CD8-positive, alpha-beta memory T cell (primary cell): ENCODE measurements at places on chromosomes 1 and 21. TPM values are rescaled to one million over a fixed set of nuclear protein-coding genes. Genes with fewer than 3 reads are reported as not detected.

- no peak for DNase-seq
- H3K27ac ChIP-seq, result no peak overlapping the region
- no peaks in the 10 kb centered on the region for H3K36me3 ChIP-seq
- no peaks in the 10 kb centered on the region for H3K27me3 ChIP-seq
These were observed 1447.8 kb upstream of the PRMT6 start for GRCh38 chr1:105608713-105609112.

DNA sequence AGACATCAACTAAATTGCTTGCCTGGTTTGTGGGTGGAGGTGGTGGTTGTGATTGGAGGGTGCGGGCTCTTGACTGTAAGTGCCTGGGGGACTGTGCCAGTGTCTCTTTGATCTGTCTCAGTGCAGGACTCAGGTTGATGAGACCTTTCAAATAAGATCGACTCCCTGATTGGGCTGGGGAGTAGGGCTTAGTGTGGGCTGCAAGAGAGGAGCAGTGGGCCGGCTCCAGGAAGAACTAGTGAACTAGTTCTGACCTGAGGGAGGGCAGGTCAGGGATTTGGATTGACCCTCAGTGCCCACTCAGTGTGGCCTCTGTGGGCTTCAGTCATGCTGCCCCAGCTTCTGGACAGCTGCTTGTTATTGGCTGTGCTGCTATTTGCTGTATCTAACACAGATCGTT is 130.6 kb upstream of the CACNA1E start:
- H3K4me3 ChIP-seq, result no peak overlapping the region
- H3K4me1 ChIP-seq, result no peaks in the 10 kb centered on the region
- H3K36me3 ChIP-seq, result no peaks in the 10 kb centered on the region
- H3K27me3 ChIP-seq, result no peaks in the 10 kb centered on the region
- H3K27ac ChIP-seq, result no peak overlapping the region

DNA sequence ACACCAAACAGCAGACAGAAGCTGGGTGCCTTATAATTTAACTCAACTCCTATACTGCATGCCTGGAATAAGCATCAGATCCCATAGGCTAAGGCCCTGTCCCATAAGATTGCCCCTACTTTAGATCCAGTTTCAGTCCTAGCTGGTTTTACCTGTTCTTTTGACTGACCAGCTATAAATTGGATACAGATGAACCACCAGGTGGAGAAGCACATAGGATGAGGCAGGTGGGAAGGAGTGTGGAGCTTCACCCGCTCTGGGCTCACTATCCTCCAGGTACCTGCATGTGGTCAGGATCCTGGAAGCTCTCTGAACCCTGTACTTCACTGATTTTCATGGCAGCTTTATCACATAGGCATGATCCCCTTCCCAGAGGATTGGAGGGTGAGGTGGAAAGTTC is 51.3 kb downstream of the MAST2 start:
- no peaks in the 10 kb centered on the region for H3K4me1 ChIP-seq
- H3K4me3 ChIP-seq, result no peak overlapping the region
- no peak for DNase-seq
- H3K27me3 ChIP-seq, result no peaks in the 10 kb centered on the region
- no peaks in the 10 kb centered on the region for H3K36me3 ChIP-seq
- no peak overlapping the region for H3K27ac ChIP-seq

GRCh38 chr21:26137379-26138060 is 33.0 kb downstream of the APP start:
- H3K27me3 ChIP-seq, result no peaks in the 10 kb centered on the region
- no peaks in the 10 kb centered on the region for H3K36me3 ChIP-seq
- H3K27ac ChIP-seq, result no peak overlapping the region
- DNase-seq, result no peak
- no peak overlapping the region for H3K4me3 ChIP-seq

DNA sequence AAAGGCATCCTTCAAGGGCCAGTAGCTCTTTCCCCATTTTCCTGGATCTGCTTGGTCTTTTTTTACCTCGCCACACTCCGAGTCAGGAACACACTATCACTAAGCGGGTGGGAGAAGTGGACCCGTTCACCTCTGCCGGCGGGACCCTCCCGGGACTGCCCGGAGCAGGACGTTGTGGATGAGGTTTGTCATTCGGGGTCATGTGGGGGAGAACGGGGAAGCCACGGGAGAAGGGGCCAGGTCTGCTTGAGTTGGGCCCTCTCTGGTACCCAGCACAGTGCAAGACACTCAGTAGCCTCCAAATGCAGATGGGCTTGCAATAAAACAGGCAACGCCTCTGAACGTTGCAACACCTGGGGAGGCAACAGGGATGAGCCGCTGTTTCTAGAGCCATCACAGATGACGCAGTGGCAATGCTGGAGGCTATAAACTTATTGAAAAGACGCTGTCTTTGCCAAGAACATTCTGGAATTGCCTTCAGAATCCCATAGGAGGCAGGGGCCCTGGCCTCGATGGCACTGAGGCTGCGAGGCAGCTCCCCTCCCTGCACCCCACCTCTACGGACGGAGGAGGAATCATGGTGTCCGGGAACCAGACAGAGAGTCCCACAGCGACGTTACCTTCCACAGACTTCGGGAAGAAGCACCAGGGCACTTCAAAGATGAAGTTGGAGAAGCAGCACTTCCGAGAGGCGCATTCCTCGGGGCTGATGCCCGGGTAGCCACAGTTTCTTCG is 3.8 kb downstream of the TFF2 start:
- no peaks in the 10 kb centered on the region for H3K36me3 ChIP-seq
- no peak overlapping the region for H3K4me3 ChIP-seq
- H3K4me1 ChIP-seq, result no peaks in the 10 kb centered on the region
- no peak for DNase-seq
- H3K27ac ChIP-seq, result no peak overlapping the region

DNA sequence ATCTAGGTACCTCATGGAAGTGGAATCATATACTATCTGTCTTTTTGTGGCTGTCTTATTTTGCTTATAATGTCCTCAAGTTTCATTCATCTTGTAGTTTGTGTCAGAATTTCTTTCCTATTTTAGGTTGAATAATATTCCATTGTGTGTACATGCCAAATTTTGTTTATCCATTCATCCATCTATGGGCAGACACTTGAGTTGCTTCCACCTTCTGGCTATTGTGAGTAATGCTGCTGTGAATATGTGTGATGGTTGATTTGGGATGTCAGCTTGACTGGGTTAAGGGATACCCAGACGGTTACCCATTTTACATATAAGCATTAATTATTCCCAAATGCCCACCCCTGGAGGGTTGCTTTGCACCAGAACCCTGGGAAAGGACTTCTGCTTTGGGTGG is 477.5 kb downstream of the PTPRU start:
- no peaks in the 10 kb centered on the region for H3K4me1 ChIP-seq
- H3K27me3 ChIP-seq, result peaks cover 3% of the 10 kb centered on the region
- H3K4me3 ChIP-seq, result no peak overlapping the region
- H3K36me3 ChIP-seq, result no peaks in the 10 kb centered on the region
- DNase-seq, result no peak

GRCh38 chr1:171212607-171213351 is 27.7 kb downstream of the FMO2 start:
- no peaks in the 10 kb centered on the region for H3K36me3 ChIP-seq
- H3K4me3 ChIP-seq, result no peak overlapping the region
- no peak for DNase-seq
- H3K4me1 ChIP-seq, result no peaks in the 10 kb centered on the region

GRCh38 chr1:222697826-222698225 is 14.5 kb downstream of the AIDA start:
- no peak for DNase-seq
- no peak overlapping the region for H3K27ac ChIP-seq
- no peak overlapping the region for H3K4me3 ChIP-seq
- H3K4me1 ChIP-seq, result no peaks in the 10 kb centered on the region
- H3K27me3 ChIP-seq, result no peaks in the 10 kb centered on the region

DNA sequence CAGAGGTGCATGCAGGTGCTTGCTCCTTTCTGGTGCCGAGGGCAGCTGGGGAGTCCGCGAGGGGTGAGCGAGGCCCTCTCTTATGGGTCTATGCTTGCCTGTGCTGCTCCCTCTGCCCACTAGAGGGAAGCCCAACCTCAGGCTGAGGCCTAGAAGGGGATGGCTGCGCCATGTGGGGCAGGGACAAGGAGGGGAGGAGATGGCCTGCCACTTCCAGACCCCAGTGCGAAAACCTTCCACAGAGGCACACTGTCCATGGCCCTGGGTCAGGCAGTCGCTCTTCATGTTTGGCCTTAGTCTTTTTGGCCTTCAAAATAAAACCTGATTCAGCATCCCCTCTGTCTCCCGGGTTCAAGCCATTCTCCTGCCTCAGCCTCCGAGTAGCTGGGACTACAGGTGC is 14.0 kb downstream of the RHBG start:
- H3K36me3 ChIP-seq, result no peaks in the 10 kb centered on the region
- no peaks in the 10 kb centered on the region for H3K27me3 ChIP-seq
- no peak overlapping the region for H3K27ac ChIP-seq
- H3K4me3 ChIP-seq, result no peak overlapping the region

GRCh38 chr1:210817385-210818275 is 316.3 kb downstream of the KCNH1 start:
- no peaks in the 10 kb centered on the region for H3K36me3 ChIP-seq
- H3K4me1 ChIP-seq, result no peaks in the 10 kb centered on the region
- H3K27ac ChIP-seq, result no peak overlapping the region
- no peak for DNase-seq
- H3K4me3 ChIP-seq, result no peak overlapping the region

DNA sequence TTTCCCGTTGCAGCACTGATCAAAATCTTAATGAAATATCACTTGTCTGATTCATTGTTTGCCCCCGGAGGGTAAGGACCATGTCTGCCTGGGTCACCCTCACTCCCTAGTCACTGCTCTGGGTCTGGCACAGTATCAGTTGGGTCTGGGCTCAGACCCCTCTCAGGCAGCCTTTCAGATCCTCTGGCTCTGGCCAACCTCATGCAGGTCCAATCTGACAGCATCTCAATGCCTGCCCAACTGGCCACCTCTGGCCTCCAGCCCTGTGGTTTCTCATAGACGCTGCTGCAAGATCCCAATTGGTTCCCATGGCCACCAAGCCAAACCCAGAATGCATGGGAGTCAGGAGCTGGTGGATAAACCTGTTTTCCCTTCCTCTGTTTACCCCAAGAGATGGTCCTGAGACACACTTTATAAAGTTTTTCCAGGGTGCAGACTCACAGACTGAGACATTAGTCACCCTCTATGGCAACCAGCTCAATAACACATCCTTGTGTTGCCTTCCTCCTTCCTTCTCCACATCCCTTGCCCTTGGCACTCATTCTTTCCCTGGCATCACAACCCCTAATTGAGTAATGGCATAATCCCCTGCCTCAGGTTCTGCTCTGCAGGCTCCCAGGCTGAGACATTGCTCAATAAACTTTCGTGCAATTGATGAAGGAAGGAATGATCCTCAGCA is 199.2 kb downstream of the GRIK3 start:
- H3K27me3 ChIP-seq, result no peaks in the 10 kb centered on the region
- H3K4me1 ChIP-seq, result no peaks in the 10 kb centered on the region
- H3K27ac ChIP-seq, result no peak overlapping the region

DNA sequence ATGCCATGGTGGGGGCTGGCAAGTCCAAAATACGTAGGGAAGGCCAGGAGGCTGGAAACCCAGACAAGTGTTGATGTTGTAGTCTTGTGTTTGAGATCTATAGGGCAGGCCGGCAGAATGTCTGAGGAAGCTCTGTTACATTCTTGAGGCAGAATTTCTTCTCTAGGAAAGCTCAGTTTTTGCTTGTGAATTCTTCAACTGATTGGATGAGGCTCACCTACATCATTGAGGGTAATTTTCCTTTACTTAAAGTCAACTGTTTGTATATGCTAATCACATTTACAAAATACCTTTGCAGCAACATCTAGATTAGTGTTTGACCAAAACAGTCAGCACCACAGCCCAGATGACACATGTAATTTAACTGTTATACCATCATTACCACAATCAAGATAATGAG is 37.0 kb downstream of the PATJ start:
- H3K36me3 ChIP-seq, result no peaks in the 10 kb centered on the region
- DNase-seq, result no peak
- no peaks in the 10 kb centered on the region for H3K27me3 ChIP-seq
- no peak overlapping the region for H3K27ac ChIP-seq
- peaks cover 37% of the 10 kb centered on the region for H3K4me1 ChIP-seq

GRCh38 chr1:234698686-234699085 is 88.7 kb upstream of the IRF2BP2 start:
- H3K4me1 ChIP-seq, result no peaks in the 10 kb centered on the region
- no peak overlapping the region for H3K27ac ChIP-seq
- no peak for DNase-seq
- no peak overlapping the region for H3K4me3 ChIP-seq
- H3K27me3 ChIP-seq, result no peaks in the 10 kb centered on the region

GRCh38 chr1:19138958-19139581 is 71.0 kb downstream of the UBR4 start:
- DNase-seq, result no peak
- H3K27ac ChIP-seq, result no peak overlapping the region
- H3K4me1 ChIP-seq, result no peaks in the 10 kb centered on the region

DNA sequence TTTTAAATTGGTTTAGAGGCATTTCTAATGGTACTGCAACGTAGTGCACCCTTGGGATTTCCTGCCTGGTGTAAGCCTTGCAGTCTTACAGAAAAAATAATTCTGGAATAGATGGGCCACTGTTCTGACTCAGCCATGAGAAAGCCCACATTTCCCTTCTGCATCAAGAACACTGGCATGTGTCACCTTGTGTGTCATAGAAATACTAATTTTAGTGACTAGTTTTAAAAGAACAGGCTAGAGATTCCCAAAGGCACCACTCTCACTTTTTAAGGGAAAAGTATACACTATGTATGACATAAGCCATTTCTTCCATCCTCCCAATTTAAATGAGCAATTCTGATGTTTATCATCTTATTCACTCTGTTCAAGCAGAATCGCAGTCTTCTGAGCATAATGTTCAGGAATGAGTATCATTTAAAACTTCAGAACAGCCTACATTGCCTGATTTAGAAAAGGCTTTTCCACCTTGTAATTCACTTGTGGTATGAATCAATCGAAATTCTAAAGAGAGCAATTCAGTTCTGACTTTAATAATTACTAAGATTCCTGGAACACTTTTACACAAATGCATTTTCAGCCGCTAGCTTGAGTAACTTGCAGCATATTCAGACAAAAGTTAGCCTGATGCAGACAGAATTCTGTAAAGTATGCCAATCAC is 18.8 kb downstream of the RGS13 start:
- H3K4me1 ChIP-seq, result no peaks in the 10 kb centered on the region
- no peaks in the 10 kb centered on the region for H3K27me3 ChIP-seq
- DNase-seq, result no peak
- no peak overlapping the region for H3K4me3 ChIP-seq
- H3K27ac ChIP-seq, result no peak overlapping the region

- peaks cover 35% of the 10 kb centered on the region for H3K4me1 ChIP-seq
- peak within 1 kb of the TSS; percentile 98 for H3K4me3 ChIP-seq
- H3K27me3 ChIP-seq, result no peaks in the 10 kb centered on the region
- H3K27ac ChIP-seq, result peak within 1 kb of the TSS; percentile 95
- no peaks in the 10 kb centered on the region for H3K36me3 ChIP-seq
These were observed at the start of gene TNFRSF14 for GRCh38 chr1:2556277-2556677. TNFRSF14 (plus strand) TSS chr1:2556371; CDS start chr1:2556665, 294 bp downstream.

GRCh38 chr1:248730507-248731335 is 24.8 kb downstream of the LYPD8 start:
- H3K4me3 ChIP-seq, result no peak overlapping the region
- no peaks in the 10 kb centered on the region for H3K36me3 ChIP-seq
- H3K27ac ChIP-seq, result no peak overlapping the region
- H3K4me1 ChIP-seq, result no peaks in the 10 kb centered on the region

Gene GBP7
- total RNA-seq, result 0.13 TPM

Gene SH2D1B
- not detected for total RNA-seq

Gene MEX3A
- total RNA-seq, result 0.24 TPM

Gene GPATCH2
- 9.5 TPM for total RNA-seq

Gene KPRP
- not detected for total RNA-seq

Gene RPE65
- total RNA-seq, result not detected

Gene TRIM17
- 2.1 TPM for total RNA-seq

Gene LRRC71
- not detected for total RNA-seq

Gene FOXD2
- 0.18 TPM for total RNA-seq

Gene SON
- 339 TPM for total RNA-seq

Gene CBR3
- total RNA-seq, result 7.9 TPM

Gene RC3H1
- 40.5 TPM for total RNA-seq

Gene AGL
- total RNA-seq, result 16.4 TPM

Gene KNCN
- total RNA-seq, result not detected

Gene PCP4L1
- not detected for total RNA-seq

Gene TNFRSF18
- 91.0 TPM for total RNA-seq
